ENCODE measurements at places on chromosomes 3 and 15.

GRCh38 chr15:27561816-27562215, 537.3 kb downstream of the OCA2 start:
- DNase-seq = no peak

- DNase-seq = no peak
These were observed 266.9 kb upstream of the IGF1R start for GRCh38 chr15:98381446-98381845.

- peak; percentile 14 for DNase-seq
These were observed 52.3 kb downstream of the CCDC54 start for GRCh38 chr3:107429320-107430181.

- DNase-seq = no peak
These were observed 357.5 kb upstream of the CADM2 start for GRCh38 chr3:84601303-84601702.

DNA sequence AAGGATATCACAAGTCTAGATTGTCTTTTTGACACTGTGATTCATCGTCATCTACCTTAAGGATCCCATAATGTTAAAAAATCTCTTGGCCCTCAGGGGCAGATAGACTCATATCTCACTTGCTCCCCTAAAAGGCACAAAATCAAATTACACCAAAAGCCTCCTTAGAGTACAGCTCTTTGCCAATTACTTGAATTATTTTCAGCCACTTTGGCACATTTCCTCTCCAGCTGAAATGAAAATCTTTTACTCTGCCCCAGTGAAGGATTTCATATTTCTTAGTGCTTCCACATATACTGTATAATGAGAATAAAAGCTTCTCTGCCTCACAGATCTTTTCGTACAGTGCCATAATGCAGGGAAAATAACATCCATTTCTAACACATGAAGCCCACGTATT, 190.7 kb upstream of the GBE1 start:
- DNase-seq = no peak

DNA sequence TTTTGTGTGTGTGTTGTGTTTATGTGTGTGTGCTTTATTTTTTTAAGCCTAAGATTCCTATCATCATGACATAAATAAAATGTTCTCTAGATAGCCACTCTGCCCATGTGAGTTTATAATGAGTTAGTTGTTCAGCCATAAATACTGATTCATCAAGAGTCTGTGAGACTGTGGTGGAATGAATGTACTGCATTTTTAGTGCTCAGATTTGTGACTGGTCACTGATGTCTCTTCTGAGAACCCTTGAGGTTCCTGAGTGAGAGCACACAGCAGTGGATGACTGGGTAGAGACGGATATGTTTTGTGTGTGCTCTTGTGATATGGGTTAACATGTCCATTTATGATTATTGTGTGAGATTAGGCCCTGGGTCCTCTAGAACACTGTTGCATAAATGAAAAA, 51.2 kb downstream of the SETD5 start:
- DNase-seq = no peak

GRCh38 chr3:75294124-75294523, 370.0 kb upstream of the FRG2C start:
- no peak for DNase-seq

DNA sequence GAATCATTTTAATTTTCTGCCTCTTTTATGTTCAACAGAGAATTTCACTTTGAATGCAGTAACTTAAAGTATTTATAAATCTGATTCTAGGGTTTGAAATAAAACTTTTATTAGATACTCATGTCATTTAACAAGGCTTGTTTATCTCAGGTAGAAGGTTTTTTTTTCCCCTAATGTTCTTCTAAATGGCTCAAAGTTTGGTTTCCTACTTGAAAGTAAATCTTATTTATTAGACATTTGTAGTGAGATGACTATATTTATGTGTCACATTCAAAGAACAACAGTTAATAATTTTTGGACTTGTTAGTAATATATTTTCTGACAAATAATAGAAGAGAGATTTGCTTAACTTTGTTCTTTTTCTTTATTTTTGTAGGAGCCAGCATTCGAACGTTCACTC, 63.9 kb downstream of the NEO1 start:
- DNase-seq = no peak

DNA sequence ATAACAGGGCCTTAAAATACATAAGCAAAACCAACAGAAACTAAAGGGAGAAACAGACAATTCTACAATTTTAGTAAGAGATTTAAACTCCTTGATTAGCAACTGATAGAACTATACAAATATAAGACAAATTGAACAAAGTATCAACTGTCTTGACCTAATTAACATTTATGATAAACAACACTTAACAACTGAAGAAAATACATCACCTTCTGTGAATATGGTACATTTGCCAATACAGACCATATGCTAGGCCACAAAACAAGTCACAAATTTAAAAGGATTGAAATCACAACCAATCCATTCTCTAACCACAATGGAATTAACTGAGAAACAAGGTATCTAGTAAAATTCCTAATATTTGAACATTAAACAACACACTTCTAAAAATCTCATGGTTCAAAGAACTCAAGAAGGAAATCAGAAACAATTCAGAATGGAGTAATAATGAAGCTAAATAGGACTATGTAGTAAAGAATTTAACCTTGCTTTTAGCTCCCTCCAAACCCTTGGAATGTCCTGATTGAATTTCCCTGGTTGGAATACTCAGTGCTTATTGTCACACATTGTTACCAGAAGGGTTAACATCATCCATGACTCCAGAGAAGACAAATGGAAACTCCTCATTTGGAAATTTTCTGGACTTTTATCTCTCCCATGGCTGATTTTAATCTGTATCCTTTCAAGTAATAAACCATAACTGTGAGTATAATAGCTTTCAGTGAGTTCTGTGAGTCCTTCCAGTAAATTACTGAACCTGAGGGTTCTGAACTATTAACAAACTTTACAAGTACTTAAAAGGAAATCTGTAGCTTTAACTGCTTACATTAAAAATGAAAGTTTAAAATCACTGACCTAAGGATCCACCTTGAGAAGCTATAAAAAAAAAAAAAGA, 88.8 kb downstream of the DLG1 start:
- no peak for DNase-seq

DNA sequence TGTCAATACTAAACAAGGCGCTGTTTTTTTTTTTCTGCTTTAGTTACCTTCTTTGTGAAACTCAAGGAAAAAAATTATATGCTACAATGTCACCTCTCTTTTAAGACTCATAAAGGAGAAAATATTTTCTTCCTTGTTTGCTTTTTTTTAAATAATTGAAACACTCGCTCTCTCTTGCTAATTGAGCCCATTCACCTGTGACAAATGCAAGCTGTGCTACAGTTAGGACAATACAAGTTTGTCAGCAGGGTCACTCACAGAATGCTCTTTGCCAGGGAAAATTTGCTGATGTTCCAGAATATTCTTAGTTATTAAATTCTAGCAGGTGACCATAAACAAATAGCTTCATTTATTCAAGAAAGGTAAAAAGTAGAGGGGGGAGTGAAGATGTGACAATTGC, 375.9 kb upstream of the DPPA4 start:
- no peak for DNase-seq

All from cerebellar nuclear complex (tissue), 1 donor.